Activated CD4-positive, alpha-beta memory T cell treated with anti-CD3 and anti-CD28 coated beads for 36 hours (primary cell): ENCODE measurements at places on chromosomes 6 and 20. TPM values are rescaled to one million over a fixed set of nuclear protein-coding genes. Genes with fewer than 3 reads are reported as not detected.

The SLC13A3 gene
- 0.10 TPM for total RNA-seq

GRCh38 chr6:99178168-99178567 is 171.3 kb downstream of the FAXC start:
- H3K4me1 ChIP-seq: no peaks in the 10 kb centered on the region
- H3K27ac ChIP-seq: no peak overlapping the region
- peaks cover 2% of the 10 kb centered on the region for H3K27me3 ChIP-seq
- DNase-seq: no peak
- H3K4me3 ChIP-seq: no peak overlapping the region
- no peaks in the 10 kb centered on the region for H3K36me3 ChIP-seq

The RAD21L1 gene
- total RNA-seq: not detected

DNA sequence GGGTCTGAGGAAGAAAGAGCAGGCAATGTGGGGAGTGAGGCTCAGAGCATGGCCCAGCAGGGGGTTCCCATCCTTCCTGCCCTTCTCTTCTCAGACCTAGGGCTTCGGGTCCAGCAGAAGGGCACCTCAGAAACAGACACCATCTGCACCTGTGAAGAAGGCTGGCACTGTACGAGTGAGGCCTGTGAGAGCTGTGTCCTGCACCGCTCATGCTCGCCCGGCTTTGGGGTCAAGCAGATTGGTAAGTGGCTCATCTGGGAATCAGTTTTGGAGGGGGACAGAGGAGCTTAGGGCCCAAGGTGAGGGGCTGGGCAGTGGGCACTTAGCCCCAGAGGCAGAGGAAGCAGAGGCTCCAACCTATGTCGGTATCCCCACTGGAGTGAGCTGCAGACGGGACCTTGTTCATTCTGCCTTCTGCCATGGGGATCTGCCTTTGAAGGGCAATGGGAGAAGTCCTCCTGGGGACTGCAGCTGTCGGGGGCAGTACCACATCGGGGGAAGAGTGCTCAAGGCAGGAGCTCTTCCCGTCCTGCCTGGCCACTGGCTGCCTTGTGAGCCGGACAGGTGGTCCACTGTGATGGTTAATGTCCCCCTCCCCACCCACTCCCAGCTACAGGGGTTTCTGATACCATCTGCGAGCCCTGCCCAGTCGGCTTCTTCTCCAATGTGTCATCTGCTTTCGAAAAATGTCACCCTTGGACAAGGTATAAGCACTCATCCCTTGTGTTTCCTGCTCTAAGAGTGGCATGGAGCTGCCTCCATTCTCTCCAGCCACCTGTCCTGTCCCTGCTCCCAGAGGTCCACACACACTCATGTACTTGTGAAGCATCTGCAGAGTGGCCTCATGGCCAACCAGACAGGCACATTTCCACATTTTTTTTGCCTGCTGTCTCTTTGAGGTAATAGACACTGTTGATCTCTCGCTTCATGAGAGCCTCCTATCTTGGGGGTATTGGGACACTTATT is 4.7 kb downstream of the CD40 start:
- H3K36me3 ChIP-seq: no peaks in the 10 kb centered on the region
- no peak for DNase-seq
- no peak overlapping the region for H3K4me3 ChIP-seq
- peaks cover 5% of the 10 kb centered on the region for H3K4me1 ChIP-seq

The PRICKLE4 gene
- not detected for total RNA-seq

The SLC23A2 gene
- 14.0 TPM for total RNA-seq

The LINC00237 gene
- not detected for total RNA-seq

DNA sequence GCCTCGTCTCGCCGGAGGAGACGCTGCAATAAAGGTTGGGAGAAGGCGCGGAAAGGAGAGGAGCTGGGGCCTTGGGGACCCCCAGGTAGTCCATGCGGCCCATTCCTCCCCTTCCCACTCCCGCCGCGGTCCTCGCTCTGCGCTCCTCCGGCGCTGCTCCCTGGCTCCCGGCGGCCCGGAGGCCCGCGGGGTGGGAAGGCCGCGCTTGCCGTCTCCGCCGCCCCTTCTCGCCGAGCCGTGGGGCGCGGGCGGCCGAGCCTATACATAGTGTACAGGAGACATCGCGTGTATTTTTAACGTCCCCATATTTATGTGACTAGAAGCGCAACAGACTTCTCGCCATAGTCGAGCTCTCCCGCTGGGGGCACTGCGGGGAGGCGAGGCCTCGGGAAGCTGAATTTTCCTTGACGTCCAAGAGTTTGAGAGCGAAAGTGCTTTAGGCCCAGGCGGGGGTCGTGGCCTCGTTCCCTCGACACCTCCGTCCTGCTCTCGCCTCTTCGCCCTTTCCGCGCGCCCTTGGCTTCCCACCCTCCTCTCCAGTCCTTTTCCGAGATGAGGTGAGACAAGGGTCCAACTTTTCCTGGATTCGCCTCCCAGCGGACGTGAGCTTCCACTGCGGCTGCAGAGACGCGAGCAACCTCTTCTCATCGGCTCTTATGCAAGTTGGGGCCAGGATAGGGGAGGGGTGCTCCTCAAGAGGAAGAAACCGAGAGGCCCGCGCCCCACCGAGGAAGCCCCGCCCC is 29.0 kb downstream of the SLC12A5 start:
- no peak overlapping the region for H3K4me3 ChIP-seq
- peaks cover 44% of the 10 kb centered on the region for H3K4me1 ChIP-seq
- no peak overlapping the region for H3K27ac ChIP-seq

DNA sequence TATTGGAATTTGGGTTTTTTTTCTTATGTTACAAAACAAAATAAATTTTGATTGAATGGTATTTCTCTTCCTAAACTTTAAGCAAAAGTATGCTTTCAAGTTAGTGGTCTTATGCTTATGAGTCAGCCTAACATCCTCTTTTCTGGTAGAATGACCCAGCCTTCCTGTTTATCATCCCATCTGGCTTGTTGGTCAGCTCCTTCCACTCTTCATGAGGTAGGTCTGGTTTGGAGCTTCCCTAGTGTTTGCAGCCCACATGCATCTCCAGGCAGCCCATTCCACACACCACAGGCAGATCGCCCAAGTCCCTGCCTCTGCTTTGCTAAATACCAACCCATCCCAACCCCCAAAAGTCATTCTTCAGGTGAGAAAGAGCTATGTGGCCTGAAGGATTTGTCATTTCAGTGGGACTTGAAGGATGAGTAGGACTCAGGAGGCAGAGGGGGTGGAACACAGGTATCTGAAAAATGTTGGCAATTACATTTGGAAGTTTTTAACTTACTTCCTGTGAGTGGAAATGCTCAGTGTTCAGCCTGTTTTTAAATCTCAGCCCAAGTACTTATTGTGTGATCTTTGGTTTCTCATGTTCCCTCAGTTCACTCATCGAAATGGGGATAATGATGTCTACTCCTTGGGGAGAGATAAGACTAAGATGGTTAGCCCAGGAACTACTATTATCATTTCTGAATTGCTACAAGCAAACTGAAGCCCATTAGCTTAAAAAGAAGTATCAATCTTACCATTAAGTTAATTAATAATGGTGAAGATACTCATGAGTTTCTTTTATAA is 294.0 kb downstream of the ADGB start:
- DNase-seq: no peak
- H3K36me3 ChIP-seq: no peaks in the 10 kb centered on the region
- H3K27me3 ChIP-seq: peaks cover 10% of the 10 kb centered on the region
- H3K27ac ChIP-seq: no peak overlapping the region

- no peak overlapping the region for H3K4me3 ChIP-seq
- no peak overlapping the region for H3K27ac ChIP-seq
- H3K36me3 ChIP-seq: no peaks in the 10 kb centered on the region
- peaks cover 3% of the 10 kb centered on the region for H3K27me3 ChIP-seq
These were observed 24.4 kb upstream of the ARID1B start for GRCh38 chr6:156752666-156753301.

The CCR6 gene
- 5.1 TPM for total RNA-seq

DNA sequence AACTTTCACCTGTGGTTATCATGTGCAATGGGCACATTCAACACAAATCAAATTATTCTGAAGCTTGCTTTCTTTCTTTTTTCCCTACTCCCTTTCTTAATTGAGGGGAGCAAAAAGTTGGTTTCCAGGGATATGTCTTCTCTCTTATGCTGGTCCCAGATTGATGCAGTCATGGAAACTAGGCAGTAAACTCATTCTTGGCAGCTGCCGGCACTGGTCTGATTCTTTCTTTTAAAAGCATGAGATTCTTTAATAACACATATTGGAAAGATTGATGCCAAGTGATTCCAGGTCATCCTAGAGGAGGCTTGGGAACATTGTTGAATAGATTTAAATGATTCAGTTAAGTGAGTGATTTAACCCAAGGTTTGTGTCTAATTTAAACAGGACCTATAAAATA is 29.0 kb downstream of the PTPRA start:
- H3K36me3 ChIP-seq: peaks cover 2% of the 10 kb centered on the region
- no peak for DNase-seq
- no peak overlapping the region for H3K4me3 ChIP-seq
- no peaks in the 10 kb centered on the region for H3K27me3 ChIP-seq
- H3K27ac ChIP-seq: no peak overlapping the region
- peaks cover 25% of the 10 kb centered on the region for H3K4me1 ChIP-seq

The PHACTR1 gene
- not detected for total RNA-seq

GRCh38 chr20:6635034-6635736 is 132.3 kb upstream of the BMP2 start:
- no peak overlapping the region for H3K27ac ChIP-seq
- no peak for DNase-seq
